ENCODE measurements at places on chromosomes 3 and 15. TPM values are rescaled to one million over a fixed set of nuclear protein-coding genes. Genes with fewer than 3 reads are reported as not detected.
A peak's percentile ranks its signal among the peaks of the same experiment; 100 is the strongest.

DNA sequence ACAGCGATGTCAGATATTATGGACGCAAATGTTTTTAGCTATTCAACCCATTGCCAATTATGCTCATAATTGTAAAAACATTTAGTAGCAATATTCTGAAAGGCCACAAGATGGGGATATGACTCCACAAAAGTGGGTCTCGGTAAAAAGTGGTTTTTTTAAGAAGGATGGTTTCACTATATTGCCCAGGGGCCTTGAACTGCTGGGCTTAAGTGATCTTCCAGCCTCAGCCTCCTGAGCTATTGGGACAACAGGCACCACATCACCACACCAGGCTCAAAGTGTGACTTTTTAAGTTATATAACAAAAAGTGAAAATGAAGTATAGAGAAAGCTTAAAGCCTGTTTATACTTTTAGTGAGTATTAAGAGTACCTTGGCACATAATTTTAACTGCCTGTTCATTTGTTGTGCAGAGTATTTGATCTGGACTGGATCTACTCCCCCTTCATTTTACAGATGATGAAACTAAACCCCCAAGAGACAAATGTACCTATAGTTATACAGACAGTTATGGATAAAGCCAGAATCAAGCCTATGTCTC is 9.4 kb downstream of the NAA50 start:
- H3K27me3 ChIP-seq: no peaks in the 10 kb centered on the region
- peak overlapping the region; percentile 34 for H3K27ac ChIP-seq
- H3K36me3 ChIP-seq: no peaks in the 10 kb centered on the region
- peaks cover 87% of the 10 kb centered on the region for H3K4me1 ChIP-seq
- H3K4me3 ChIP-seq: peak overlapping the region; percentile 16

GRCh38 chr15:33341953-33342352 is 31.2 kb downstream of the RYR3 start:
- no peaks in the 10 kb centered on the region for H3K4me1 ChIP-seq
- no peaks in the 10 kb centered on the region for H3K27me3 ChIP-seq
- no peaks in the 10 kb centered on the region for H3K36me3 ChIP-seq
- no peak overlapping the region for H3K4me3 ChIP-seq
- DNase-seq: no peak

DNA sequence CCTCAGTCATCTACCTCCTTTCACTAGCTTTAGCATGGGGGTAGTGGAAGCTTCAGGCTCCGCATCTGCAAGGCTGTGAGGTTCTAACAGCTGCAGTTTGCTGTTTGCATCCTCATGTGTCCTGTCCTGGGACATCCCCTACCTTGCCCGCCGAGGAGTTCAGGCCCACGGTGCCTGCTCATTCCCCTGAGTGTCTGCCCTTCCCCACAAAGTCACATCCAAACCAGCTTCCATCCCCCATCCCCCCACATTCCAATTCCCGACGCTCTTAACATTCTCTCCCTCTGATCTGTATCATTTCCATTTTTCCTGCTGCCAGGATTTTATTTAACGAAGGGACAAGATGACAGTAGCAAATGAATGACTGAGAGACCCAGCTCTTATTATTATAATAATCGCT is 43.8 kb downstream of the HRH1 start:
- no peak overlapping the region for H3K4me3 ChIP-seq
- H3K4me1 ChIP-seq: peaks cover 12% of the 10 kb centered on the region
- no peak for DNase-seq
- no peaks in the 10 kb centered on the region for H3K36me3 ChIP-seq
- no peaks in the 10 kb centered on the region for H3K27me3 ChIP-seq

GRCh38 chr3:112651516-112651915 is 10.6 kb upstream of the CCDC80 start:
- no peaks in the 10 kb centered on the region for H3K27me3 ChIP-seq
- no peaks in the 10 kb centered on the region for H3K36me3 ChIP-seq
- no peak overlapping the region for H3K27ac ChIP-seq
- DNase-seq: no peak
- no peak overlapping the region for H3K4me3 ChIP-seq

GRCh38 chr15:47095833-47096232 is 621.5 kb upstream of the SEMA6D start:
- DNase-seq: no peak
- no peak overlapping the region for H3K27ac ChIP-seq
- no peaks in the 10 kb centered on the region for H3K27me3 ChIP-seq
- H3K36me3 ChIP-seq: no peaks in the 10 kb centered on the region
- no peaks in the 10 kb centered on the region for H3K4me1 ChIP-seq
- H3K4me3 ChIP-seq: no peak overlapping the region

- H3K27me3 ChIP-seq: no peaks in the 10 kb centered on the region
- peaks cover 2% of the 10 kb centered on the region for H3K36me3 ChIP-seq
- peak overlapping the region; percentile 84 for H3K4me3 ChIP-seq
Observed at GRCh38 chr15:42736178-42736792, 643 bp downstream of the CDAN1 start.

GRCh38 chr3:110301781-110302180 is 769.8 kb upstream of the NECTIN3 start:
- H3K27ac ChIP-seq: no peak overlapping the region
- no peak for DNase-seq
- H3K4me3 ChIP-seq: no peak overlapping the region
- H3K27me3 ChIP-seq: no peaks in the 10 kb centered on the region
- no peaks in the 10 kb centered on the region for H3K4me1 ChIP-seq
- H3K36me3 ChIP-seq: no peaks in the 10 kb centered on the region

- no peak overlapping the region for H3K27ac ChIP-seq
- H3K36me3 ChIP-seq: no peaks in the 10 kb centered on the region
- H3K4me1 ChIP-seq: no peaks in the 10 kb centered on the region
- no peak overlapping the region for H3K4me3 ChIP-seq
- no peak for DNase-seq
Observed at GRCh38 chr3:52298149-52299098, 10.8 kb downstream of the GLYCTK start.

ADAMTS17 gene
- polyA plus RNA-seq: 7.2 TPM

MEGF11 gene
- polyA plus RNA-seq: 0.04 TPM

NOX5 gene
- polyA plus RNA-seq: 0.03 TPM

FSIP1 gene
- polyA plus RNA-seq: 0.07 TPM
